ENCODE measurements at places on chromosomes 3 and 15.
A peak's percentile ranks its signal among the peaks of the same experiment; 100 is the strongest.

DNA sequence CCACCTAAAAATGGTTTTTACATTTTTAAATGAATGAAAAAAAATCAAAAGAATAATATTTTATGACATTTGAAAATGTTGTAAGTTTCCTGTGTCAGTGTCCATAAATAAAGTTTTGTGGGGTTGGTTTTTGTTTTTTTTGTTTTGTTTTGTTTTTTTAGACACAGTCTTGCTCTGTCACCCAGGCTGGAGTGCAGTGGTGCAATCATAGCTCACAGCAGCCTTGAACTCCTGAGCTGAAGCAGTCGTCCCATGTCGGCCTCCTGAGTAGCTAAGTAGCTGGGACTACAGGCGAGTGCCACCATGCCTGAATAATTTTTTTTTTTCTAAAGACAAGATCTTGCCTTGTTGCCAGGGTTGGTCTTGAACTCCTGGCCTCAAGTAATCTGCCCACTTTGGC is 2.8 kb upstream of the GLB1 start:
- DNase-seq: no peak

GRCh38 chr3:48356419-48356818 is 15.6 kb upstream of the FBXW12 start:
- DNase-seq: no peak

DNA sequence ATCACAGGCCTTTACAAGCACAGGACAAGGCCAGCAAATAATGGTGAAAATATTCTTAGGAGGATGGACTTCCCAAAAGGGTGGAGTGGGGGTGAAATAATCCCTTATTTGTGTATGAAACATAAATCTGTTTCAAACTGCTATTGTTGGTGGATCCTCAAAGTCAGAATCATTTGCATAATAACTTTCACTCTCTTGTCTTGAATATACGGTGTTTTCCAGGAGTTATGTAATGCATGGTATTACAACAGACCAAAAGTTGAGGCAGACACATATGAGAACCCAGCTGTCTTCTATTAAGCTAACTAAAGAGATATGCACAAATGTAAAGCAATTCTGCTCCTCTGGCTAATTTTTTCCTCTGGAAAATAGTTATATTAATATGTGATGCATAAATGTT is 57.7 kb downstream of the PRTG start:
- DNase-seq: no peak

DNA sequence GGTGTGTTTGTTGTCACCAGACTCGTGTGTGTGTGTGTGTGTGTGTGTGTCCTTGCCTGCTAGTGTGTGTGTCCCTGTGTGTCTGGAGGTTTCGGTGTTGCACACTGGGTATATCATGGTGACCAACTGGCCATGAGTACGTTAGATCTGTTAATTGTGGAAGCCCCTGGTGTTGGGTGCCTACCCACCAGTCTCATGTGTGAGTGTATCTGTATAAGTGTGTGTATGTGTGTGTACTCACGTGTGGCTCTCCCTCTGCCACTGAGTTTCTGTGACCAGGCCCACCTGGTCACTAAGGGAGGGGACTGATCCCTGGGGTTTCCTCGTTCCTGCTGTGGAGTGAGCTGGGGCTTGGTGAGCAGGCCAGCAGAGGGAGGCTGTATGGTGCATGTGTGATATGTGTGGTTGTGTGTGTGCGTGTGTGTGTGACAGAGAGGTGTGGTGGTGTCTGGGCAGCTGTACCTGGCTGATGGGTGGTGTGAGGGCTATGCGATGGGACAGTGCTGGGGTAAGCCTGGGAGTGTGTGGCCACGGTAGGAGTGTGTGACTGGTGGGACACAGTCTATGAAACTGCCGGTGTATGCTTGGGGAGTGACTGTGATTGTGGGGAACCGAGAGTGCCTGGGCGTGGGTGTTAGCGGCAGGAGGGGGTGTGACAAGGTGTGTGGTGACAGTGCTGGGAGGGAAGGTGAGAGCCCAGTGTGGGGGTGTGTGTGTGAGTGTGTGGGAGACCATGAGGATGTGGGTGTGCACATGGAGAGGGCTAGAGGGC is 1.8 kb downstream of the PRKCD start:
- DNase-seq: peak; percentile 6

- DNase-seq: no peak
Observed at GRCh38 chr3:168081171-168081771, 14.5 kb downstream of the GOLIM4 start.

- no peak for DNase-seq
Observed at GRCh38 chr15:52681441-52681840, 2.3 kb upstream of the ATOSA start.

GRCh38 chr3:123046262-123047061 is 18.9 kb upstream of the SEMA5B start:
- DNase-seq: no peak

DNA sequence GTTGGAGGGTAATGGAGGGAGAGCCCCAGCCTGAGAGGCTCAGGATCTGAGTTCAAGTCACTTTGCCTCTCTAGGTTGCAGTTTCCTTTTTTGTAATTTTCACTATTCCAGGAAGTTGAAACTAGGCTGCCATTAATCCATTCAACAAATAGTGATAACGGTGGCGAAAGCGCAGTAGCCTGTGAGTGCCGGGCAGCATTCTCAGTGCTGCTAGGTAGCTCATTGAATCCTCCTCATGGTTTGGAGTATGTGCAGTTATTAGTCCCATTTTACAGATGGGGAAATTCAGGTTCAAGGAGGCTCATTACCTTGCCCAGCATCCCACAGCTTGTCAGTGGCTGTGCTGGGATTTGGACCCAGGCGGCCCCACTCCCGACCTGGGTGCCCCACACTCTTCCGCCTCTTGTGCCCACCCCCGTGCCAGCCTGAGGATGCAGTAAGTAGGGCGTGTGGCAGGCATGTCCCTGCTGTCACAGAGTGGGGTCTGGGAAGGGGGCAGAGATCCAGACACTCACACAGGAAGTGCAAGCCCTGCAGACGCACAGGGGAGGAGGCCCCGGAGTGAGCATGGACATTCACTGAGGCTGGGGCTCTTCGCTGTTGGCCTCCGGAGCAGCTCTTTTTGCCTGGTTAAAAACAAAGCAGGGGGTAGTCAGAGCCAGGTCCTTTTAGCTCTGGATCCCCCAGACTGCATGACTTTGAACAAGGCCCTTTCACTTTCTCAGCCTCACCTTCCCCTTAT is 58.8 kb downstream of the SLC6A6 start:
- DNase-seq: no peak

DNA sequence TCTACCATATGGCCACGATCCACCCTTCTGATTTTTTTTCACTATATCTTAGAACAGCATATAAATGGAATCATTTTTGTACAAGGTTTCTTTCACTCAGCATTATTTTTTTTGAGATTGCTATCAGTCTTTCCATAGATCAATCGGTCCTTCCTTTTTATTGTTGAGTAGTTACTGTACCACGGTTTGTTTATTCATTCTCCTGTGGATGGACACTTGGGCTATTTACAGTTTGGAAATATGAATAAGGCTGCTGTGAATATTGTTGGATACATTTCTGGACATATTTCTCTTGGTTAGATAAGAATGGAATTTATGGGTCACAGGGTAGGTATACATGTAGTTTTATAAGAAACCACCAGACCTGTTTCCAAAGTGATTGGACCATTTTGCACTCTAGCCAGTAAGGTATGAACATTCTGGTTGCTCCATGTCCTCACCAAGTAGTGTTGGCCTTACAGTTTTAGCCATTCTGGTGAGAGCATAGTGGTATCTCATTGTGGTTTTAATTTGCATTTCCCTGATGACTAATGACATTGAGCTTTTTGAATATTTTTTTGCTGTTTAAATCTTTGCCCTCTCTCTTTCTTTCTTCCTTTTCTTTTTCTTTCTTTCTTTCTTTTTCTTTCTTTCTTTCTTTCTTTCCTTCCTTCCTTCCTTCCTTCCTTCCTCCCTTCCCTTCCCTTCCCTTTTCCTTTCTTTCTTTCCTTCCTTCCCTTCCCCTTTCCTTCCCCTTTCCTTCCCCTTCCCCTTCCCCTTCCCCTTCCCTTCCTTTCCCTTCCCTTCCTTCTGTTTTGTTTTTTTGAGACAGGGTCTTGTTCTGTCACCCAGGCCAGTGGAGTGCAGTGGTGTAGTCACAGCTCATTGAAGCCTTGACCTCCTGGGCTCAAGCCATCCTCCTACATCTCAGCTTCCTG is 49.2 kb downstream of the LRRK1 start:
- DNase-seq: no peak

GRCh38 chr3:150225986-150226385 is 182.1 kb upstream of the TSC22D2 start:
- no peak for DNase-seq

- DNase-seq: no peak
Observed at GRCh38 chr3:168591587-168591986, 495.9 kb upstream of the GOLIM4 start.

GRCh38 chr15:97989299-97989698 is 28.8 kb downstream of the ARRDC4 start:
- no peak for DNase-seq

DNA sequence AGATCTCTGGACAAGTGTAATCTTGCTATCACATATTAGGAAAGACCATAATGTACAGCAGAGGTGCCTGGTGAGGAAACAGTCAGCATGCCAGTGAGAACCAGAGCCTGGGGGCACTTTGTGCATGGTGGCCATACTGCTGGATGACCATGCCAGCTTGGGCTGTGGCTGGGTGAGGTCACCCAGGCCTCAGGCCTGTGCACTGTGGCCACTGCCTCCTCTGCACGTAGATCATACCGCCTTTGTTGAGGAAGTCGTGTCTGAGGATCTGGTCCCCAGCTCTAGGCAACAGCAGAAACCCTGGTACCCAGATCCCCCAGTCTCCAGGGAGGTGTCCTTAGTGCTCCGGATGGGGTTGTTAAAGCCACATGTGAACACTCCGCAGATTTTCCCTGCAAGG is 38.9 kb downstream of the ZNF710 start:
- DNase-seq: no peak

DNA sequence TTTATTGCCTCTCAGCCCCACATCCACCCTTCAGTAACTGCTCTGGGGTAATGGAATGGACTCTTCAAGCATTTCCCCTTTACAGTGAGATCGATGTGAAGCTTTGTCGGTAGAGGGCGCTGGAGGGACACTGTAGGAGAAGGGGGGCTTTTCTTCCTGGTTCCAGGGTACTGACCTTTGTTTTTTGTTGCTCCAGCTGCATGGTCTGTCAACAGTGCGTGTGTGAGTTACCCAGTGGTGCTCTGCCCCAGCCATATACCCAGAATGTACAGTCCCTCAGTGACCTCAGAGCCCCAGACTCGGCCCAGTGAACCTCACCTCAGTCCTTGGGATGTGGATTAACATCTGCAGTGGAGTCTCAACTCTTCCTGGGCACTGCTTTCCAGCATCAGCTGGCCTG is 180.3 kb upstream of the TSC22D2 start:
- DNase-seq: no peak

DNA sequence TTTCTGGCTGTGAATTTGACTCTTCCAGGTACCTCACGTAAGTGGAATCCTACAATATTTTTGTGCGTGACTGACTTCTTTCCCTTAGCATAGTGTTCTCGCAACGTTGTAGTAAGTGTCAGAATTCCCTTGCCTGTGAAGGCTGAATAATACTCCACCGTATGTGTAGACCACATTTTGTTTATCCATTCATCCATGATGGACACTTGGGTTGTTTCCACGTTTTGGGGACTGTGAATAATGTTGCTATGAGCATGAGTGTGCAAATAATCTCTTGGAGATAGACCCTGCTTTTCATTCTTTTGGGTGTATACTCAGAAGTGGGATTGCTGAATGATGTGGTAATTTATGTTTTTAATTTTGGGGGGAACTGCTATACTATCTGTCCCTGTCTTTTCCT is 82.2 kb downstream of the APBA2 start:
- no peak for DNase-seq

- no peak for DNase-seq
Observed at GRCh38 chr15:78061963-78062427, 15.5 kb downstream of the TBC1D2B start.

DNA sequence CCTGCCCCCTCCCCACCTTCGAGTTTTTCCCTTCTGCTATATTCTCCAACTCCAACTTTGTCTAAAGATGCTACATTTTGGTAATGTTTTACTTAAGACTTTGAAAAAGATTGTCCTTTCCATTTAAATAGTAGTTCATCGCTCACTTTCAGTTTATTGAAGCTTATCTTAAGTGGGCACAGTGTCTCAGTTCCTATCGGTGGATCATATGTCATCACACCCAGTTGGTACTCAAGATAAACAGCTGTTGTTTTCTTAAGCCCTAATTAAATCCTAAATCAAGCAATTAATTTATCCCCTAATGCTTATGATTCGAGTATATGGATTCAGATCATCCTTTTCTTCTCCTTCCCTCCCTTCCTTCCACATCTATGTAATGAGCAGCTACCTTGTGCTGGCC is 210.7 kb downstream of the TLE3 start:
- no peak for DNase-seq

DNA sequence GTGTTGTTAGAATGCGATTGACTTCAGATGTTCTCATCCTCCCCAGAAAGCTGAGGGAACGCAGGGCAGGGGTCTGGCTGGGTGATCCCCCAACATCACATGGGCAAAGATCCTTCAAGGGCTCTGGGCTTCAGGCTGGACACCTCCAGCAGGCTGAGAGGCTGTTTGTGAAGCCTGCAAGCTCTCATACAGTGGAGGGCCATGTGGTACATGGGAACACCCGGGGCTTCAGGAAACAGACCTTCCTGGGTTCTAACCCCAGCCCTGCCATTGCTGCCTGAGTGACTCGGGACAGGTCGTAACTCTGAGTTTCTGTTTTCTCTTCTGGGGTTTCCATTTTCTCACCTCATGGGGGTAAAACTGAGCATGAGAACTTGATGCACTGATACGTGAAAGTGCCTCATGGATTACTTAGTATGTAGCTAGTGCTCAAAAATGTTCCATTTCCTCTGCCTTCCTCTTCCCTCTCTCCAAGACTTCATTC is 81.2 kb downstream of the TLE3 start:
- DNase-seq: no peak

DNA sequence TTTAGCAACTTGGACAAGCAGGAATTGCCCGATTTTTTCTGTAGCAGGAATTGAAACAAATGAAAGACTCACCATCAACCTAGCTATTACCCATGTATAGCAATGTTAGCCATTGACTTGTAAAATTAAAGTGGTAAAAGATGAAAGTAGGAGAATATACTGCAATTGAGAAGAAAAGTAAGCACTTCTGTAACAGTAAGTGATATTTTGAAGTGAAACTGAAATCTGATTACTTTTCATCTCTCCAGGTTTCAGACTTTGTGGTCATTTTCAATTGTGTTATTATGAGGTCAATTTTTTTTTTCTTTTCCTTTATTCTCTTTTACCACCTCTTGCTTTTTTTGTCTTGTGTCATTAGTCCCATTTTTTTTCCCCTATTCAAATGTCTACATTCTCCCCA is 1078.2 kb downstream of the ZPLD1 start:
- no peak for DNase-seq

GRCh38 chr3:119351581-119351980 is 57.4 kb downstream of the ARHGAP31 start:
- no peak for DNase-seq
